ENCODE measurements at places on chromosomes 3 and 15.

GRCh38 chr15:99566157-99566897 is 543 bp downstream of the MEF2A start:
- DNase-seq, result no peak

- DNase-seq, result no peak
These were observed 215.6 kb downstream of the RPLP1 start for GRCh38 chr15:69668039-69668705.

DNA sequence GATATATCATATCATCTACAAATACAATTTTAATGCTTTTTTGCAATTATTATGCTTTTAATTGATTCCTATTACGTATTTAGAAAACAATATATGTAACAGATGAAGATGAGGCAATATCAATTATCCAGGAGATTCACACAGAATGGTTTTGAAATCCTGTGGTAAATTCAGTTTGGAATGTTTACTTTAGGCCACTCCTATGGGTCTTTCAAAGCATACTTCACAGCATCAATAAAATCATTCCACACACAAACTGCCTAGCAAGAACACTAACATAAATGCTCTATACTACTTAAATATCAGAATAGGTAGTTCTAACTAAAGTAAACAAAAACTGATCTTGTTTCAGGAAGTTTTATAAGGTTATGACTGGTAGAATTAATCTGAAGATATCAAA is 90.5 kb downstream of the FAM227B start:
- DNase-seq, result no peak

DNA sequence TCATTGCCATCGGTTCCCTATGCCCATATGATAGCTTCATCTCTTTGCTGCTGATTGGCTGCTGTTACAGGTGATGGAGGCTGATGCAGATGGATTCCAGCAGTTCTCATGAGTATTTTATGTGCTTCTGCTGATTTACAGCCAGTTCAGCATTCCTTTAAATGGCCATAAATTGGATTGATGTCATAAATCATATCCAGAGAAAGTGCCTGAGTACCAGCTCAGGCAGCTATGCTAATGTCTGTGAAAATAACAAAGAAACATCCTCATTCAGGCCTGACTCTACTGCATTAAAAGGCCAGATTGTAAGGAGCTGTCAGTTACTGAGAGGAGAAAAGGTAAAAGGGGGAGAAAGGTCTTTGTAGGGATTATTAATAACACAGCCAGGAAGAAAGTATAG is 756.8 kb downstream of the IGSF11 start:
- DNase-seq, result no peak

GRCh38 chr3:105527949-105528348 is 161.2 kb downstream of the ALCAM start:
- DNase-seq, result peak; percentile 2

- DNase-seq, result no peak
These were observed 228.9 kb upstream of the FEZF2 start for GRCh38 chr3:62602129-62602770.

DNA sequence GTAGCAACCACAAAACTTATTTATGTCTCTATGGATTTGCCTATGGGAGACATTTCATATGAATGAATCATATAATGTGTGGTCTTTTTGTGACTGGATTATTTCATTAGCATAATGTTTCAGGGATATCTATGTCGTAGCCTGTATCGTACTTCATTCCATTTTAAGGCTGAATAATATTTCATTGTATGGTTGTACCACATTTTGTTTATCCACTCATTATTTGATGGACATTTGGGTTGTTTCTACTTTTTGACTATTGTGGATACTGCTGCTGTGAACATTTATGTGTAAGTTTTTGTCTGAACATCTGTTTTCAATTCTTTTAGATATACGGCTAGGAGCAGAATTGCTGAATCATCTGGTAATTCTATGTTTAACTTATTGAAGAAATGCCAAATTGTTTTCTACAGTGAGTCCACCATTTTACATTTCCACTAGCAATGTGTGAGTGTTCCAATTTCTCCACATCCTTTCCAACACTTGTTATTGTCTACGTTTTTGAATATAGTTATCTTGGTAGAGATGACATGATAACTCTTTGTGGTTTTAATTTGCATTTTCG is 134.4 kb upstream of the DAZL start:
- no peak for DNase-seq

- DNase-seq, result no peak
These were observed 174.0 kb downstream of the SUCNR1 start for GRCh38 chr3:152047465-152047864.

Measured in stimulated activated CD4-positive, alpha-beta T cell treated with anti-CD3 and anti-CD28 coated beads, Interleukin-2, amount 100 ng/mL, for 4 hours (primary cell).